ENCODE measurements at places on chromosomes 5 and 9.

DNA sequence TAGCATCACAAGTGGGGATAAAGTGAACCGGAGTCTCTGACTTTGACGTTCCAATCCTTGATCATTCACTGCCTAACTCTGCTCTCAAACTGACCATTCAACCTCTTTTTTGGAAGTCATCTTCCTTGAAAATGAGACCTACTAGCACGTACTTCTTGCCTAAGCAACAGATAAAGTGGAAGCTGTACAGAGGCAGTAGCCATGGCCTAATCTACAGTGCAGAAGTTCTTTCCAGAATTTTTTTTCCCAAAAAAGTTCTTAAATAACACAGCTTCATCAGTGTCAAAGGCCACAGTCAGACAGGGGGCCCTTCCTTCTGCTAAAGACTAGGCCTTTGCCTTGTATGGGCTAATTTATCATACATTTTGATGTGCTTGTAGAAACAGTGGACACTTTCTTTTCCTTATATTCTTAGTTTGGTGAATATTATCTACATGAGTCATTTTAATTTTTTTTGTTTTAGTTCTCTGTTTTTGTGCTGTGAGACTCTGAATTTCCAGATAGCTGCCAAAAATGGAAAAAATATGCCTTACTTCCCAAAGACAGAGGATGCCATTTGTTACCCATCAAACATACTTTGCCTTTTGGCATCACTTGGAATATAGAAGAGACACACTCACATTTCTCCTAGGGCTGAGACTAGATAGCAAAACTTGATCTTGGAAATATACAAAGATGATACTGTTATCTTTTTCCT lies 96.3 kb upstream of the VCAN start:
- no peak for DNase-seq

DNA sequence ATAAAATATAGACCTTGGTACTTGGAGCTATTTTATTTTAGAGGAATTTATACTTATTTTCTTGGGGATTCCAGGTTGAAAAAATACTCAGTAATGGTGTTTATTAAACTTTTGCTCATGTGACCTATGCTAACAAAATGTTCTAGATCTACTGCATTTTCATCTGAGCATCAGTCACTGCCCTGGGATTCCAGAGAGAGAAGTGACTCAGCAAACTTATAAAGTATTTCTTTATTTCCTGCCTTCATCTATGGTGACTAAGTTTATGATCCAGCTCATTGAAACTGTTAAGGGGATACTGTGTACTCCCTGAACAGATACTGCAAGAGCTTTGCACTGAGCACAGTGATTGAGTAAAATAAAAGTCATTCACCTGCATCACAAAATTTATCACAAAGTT lies 298.5 kb upstream of the CDH18 start:
- DNase-seq = no peak

DNA sequence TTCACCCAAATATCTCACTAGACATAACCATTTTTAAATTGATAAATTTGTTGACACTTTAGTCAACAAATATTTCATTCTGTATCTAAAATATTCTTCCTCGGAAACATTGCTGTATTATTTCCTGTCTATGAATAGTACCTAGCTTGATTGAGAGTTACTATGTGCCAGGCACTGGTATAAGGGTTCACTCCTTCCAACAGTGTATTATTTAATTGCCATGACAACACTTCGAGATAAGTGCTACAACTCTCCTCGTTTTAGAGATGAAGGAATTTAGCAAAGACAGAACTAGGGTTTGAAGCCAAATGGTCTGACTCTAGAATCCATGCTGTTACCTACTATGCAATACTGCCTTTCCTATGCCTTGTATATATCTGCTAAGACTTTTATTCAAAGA lies 287.2 kb downstream of the YTHDC2 start:
- no peak for DNase-seq

DNA sequence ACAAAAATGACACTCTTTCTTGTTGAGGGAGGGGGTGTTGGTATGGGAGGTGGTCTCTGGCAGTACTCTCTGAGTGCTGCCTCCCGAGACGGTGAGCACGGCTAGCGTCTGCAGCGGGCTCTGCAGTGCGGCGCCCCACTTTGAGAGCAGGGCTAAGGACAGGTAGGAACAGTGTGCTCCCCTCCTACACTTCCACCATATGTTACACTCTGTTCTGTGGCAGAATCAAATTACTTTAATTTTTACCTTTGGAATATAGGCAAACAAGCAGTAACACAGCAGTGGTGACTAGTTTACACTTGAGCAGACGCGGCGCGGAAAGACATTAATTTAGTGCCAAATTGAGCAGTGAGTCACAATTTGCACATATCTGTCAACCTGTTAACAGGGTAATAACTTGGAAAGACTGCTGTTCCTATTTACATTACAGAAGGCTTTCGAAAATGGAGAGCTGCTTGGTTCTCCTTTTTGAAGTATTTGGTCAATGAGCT lies 136.3 kb downstream of the MED27 start:
- no peak for DNase-seq

GRCh38 chr5:8895599-8895998 lies 650.3 kb downstream of the SEMA5A start:
- no peak for DNase-seq

GRCh38 chr9:128882677-128883603 lies 1.0 kb downstream of the LRRC8A start:
- no peak for DNase-seq

GRCh38 chr5:7795306-7795705 lies 55.6 kb downstream of the CFAP90 start:
- DNase-seq = no peak

- DNase-seq = no peak
These were observed 81.2 kb downstream of the ARSB start for GRCh38 chr5:78903861-78904260.

- no peak for DNase-seq
These were observed 59.3 kb upstream of the AFAP1L1 start for GRCh38 chr5:149212198-149212951.

- no peak for DNase-seq
These were observed at the start of gene CDH10 for GRCh38 chr5:24644761-24645160. TSS of gene CDH10 (minus strand) at chr5:24644978. CDS start at chr5:24593490, 51,488 bp downstream.

DNA sequence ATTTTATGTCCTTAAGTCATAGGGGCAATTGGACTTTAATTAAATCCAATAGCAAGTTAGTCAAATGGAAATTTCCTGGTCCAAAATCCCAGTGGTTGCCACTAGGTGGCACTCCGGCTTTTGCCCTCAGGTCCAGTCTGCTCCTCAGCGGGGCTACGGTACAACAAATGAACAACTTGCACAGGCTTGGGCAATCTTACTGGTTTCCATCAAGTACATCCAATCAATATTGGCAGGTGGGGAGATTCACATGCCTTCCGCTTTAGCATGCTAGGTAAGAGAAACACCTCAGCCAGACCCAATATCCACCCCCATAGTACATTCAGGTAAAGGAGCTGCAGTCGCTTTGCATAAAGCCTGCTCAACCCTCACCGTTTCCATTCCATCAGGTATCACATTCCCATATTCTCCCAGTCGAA lies 6.3 kb upstream of the MXD3 start:
- peak; percentile 60 for DNase-seq

GRCh38 chr9:104575456-104575855 lies 6.5 kb downstream of the OR13C8 start:
- DNase-seq = no peak

- DNase-seq = no peak
These were observed 159.9 kb downstream of the LURAP1L start for GRCh38 chr9:12934545-12935272.

DNA sequence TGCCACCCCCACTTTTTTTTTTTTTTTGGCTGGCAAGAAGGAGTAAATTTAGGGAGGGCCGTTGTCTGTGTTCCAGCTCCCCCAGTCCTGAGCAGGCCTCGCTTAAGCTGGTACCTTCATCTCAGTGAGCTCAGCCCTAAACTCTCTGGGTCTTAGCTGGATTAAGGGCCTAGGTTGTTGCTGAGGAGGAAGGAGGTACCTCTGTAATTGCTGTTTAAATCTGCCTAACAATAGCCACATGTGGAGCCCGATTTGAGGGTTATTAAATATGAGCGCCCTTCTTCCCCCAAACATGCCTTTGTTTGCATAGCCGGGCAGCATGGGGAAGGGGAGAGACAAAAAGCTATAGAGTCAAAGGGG lies 179.0 kb upstream of the PITX1 start:
- no peak for DNase-seq

GRCh38 chr5:65791712-65792673 lies 70.0 kb downstream of the NLN start:
- no peak for DNase-seq

GRCh38 chr9:134570711-134571325 lies 70.8 kb upstream of the COL5A1 start:
- DNase-seq = no peak

DNA sequence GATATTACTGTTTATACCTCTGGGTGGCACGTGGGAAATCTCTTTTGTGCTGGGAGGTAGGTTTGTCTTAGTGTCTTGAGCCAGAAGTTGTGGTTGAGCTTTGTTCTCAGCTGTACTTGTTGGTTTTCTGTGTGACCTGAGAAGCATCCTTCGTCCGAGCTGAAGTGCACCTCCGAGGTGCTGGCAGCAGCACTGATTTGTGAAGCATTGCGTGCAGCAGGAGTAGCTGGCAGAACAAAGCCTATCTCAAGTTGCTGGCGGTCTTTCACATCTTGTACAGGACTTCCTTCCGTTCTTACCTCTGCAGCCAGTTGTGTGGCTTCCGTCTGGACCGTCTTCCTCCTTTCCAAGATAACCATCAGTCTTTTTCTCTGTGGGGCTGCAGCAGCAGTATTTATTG lies 4.3 kb downstream of the PRRC2B start:
- DNase-seq = peak; percentile 37

DNA sequence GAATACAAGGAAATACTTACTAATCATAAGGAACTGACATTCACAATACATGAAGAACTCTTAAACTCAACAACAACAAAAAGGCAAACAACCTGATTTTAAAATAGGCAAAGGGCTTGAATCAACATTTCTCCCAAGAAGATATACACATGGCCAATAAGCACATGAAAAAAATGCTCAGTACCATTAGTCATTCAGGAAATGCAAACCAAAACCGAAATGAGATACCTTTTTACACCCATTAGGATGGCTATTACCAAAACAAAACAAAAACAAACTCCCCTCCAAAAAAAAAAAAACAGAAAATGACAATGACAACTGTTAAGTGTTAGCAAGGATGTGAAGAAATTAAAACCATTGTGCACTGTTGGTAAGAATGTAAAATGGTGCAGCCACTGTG lies 104.1 kb upstream of the ZNF462 start:
- DNase-seq = no peak

- no peak for DNase-seq
These were observed 27.9 kb upstream of the TLE1 start for GRCh38 chr9:81717061-81717746.

GRCh38 chr5:127581450-127581849 lies 64.0 kb downstream of the PRRC1 start:
- no peak for DNase-seq

GRCh38 chr5:116410336-116410890 lies 164.2 kb downstream of the SEMA6A start:
- DNase-seq = no peak

- DNase-seq = no peak
These were observed 36.5 kb upstream of the ERCC6L2 start for GRCh38 chr9:95839012-95839411.

GRCh38 chr5:119411361-119412278 lies 40.7 kb upstream of the HSD17B4 start:
- DNase-seq = no peak

DNA sequence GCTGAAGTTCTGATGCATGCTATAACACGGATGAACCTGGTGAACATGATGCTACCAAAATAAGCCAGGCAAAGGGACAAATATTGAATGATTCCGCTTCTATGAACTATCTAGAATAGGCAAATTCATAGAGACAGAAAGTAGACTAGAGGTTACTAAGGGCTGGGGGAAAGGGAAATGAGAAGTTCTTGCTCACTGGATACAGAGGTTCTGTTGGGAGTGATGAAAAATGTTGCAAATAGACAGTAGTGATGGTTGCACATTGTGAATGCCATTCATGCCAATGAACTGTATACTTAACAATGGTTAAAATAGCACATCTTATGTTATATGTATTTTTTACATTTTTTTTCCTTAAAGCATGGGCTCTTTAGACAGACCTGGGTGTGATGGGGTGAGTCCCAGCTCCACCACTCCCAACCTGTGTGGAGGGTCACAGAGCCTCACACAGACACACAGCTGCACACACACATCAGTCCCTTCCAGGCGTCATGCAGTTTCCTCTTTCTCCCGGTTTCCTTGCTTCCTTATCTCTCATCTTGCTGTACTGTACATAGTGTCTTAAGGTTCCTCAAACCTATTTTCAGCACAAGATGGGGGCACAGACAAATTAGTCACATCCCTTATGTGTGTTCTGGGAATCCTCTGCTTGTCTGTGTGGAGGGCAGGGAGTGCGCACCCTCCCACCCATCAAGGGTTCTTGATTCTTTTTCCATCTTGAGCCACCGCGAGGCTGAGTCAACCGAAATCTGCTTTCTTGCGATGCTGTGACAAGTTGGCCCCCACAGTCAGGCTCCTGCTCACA lies 192.9 kb downstream of the CRB2 start:
- DNase-seq = no peak

GRCh38 chr5:151758430-151759241 lies at the start of gene ATOX1:
TSS of gene ATOX1 (minus strand) at chr5:151758631. CDS start at chr5:151758551, 80 bp downstream.
- DNase-seq = peak; percentile 89

- DNase-seq = no peak
These were observed 11.8 kb downstream of the LHX6 start for GRCh38 chr9:122216798-122217418.

GRCh38 chr9:5870691-5871090 lies 20.0 kb upstream of the MLANA start:
- no peak for DNase-seq

DNA sequence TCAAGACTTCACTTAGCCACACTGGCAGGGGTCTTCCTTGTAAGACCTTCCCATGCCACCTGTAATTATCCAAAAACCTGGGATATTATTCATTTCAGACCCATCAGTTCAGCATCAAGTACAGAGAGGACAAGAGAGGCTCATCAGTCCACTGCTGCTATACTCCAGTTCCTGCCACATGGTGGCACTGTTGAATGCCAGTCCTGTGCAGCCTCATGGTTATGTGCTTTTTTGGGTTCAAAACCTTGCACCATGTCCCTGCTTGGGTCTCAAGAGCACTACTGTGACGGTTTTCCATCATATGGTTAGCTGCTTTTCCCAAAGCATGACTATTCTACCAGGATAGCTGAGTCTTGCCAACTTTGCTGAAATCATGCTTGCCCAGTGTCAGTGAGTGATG lies 8.5 kb downstream of the PTGS1 start:
- DNase-seq = no peak
